ENCODE measurements at places on chromosomes 11 and 22. TPM values are rescaled to one million over a fixed set of nuclear protein-coding genes. Genes with fewer than 3 reads are reported as not detected.

- no peak for DNase-seq
Measured at GRCh38 chr11:115552151-115552772, 48.0 kb upstream of the CADM1 start.

GRCh38 chr11:70000228-70000627, 77.9 kb upstream of the ANO1 start:
- DNase-seq, result peak; percentile 40

DNA sequence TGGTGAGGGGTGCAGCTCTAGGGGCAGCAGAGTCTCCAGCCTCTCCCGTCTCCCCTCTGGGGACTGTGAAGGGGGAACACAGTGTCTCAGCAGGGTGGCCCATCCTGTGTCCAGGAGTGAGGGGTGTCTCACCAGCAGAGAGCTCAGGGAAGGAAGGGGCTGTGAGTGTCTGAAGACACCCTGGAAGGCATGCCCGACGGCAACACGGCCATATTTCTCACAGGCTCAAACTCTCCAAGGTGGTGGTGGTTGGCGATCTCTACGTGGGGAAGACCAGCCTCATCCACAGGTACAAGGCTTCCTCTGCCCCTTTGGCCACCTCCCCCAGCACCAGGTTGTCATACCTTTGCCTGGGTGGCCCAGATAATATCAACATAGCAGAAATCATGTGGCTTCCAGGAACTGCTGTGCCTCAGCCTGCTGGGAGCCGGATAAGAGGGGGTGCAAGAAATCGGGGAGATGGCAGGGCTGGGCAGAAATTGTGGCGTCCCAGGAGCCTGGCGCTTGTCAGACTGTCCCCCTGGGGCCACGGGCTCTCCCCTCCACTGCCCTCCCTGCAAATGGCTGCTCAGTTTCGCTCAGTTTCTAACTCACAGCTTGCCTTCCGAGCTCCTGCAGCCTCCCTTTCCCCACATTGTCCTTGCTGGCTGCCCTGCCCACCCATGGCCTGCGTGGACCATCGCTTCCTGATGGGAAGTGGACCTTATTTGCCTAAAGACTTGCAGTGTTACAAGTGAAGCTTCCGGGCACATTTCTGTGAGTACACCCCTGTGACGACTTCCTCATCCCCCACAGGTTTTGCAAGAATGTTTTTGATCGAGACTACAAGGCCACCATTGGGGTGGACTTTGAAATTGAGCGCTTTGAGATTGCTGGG, 7.2 kb downstream of the RAB36 start:
- DNase-seq, result no peak

The ARHGEF17 gene
- 26.5 TPM for polyA plus RNA-seq

GRCh38 chr22:32255726-32256125, 579 bp upstream of the SLC5A4 start:
- DNase-seq, result no peak

- no peak for DNase-seq
Measured at GRCh38 chr11:11426226-11426952, 73.3 kb upstream of the CSNK2A3 start.

The TMEM191B gene
- not detected for polyA plus RNA-seq

The C11orf97 gene
- polyA plus RNA-seq, result not detected

DNA sequence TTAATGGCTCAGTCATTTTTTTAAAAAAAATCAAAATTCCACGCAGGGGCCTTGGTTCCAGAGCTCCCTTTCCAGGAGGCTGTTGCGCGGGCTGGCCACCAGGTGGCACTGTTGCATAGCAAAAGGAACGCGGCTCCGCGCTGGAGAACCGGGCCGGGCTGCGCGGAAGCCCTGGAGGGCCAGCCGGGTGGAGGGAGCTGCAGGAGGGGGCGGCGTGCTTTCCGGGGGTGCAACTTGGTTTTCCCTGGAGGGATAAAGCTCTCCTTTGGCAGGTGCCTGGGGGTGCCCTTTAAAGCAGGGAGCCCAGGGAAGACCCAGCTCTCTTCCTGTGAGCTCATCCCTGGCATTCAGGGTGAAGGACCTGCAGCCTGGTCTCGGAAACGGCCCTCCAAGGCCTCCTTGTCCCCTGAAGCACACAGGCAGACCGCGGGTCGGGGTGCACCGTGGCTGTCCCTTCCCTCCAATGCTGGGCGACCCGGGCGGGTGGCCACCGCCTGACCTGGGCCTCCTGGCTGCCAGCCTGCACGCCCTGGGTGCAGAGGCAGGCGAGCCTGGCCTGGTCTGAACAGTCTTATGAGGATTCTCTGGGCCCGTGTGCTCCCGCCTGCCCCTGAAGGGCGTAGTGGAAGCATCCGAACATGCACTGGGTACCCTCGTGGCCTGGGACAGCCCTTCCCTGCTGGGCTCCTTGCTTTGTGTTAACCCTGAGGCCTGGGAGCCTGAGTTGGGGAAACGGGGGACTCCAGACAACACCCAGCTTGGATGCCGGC, 23.4 kb downstream of the KRTAP5-5 start:
- peak; percentile 22 for DNase-seq

DNA sequence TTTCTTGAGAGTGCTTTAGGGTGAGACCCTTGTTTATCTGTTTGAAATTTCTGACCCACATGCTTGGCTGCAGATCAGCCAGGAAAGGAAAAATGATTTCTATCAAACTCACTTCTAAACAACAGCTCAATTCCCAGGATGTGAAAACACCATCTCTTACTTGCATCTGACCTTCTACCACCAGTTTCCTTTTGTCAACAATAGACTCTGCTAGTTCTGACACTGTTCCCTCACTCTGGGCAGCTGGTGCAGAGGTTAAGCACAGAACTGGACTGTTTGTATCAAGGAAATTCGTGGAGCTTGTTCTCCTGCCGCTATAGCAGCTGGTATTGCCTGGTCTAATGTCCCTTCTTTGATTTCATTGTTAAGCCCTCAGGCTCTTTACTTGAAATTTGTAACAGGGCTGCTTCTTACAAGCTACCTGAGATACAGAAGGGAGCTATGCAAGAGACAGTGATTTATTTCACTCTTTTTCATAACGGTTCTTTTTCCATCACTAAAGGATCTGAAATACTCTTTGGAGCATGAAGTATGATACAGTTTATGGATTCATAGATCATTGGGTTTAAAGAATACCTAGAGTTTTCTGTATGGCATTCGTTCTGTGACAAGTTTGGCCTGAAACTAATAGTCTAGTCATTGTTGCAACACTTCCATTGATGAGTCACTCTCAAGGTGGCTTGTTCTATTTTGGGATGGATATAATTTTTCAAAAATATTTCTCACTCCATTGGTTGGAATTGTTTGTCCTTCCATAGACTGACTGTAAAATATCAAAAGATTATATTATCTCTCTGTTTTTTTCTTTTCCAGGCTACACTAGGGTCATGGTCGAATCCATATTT, 178.2 kb upstream of the ZC3H12C start:
- peak; percentile 5 for DNase-seq

The PLAAT2 gene
- polyA plus RNA-seq, result not detected

GRCh38 chr11:76074148-76075095, 131.9 kb downstream of the WNT11 start:
- DNase-seq, result no peak

The VPREB3 gene
- not detected for polyA plus RNA-seq

GRCh38 chr11:65931773-65932557, 12.7 kb downstream of the DRAP1 start:
- no peak for DNase-seq
